ENCODE measurements at places on chromosomes 13 and 19. TPM values are rescaled to one million over a fixed set of nuclear protein-coding genes. Genes with fewer than 3 reads are reported as not detected.

ZNF581 gene
- total RNA-seq: 10.7 TPM

- no peaks in the 10 kb centered on the region for H3K36me3 ChIP-seq
- no peak overlapping the region for H3K27ac ChIP-seq
- H3K27me3 ChIP-seq: no peaks in the 10 kb centered on the region
- no peak for DNase-seq
- peaks cover 4% of the 10 kb centered on the region for H3K4me1 ChIP-seq
Measured at GRCh38 chr13:77013853-77014542, 13.0 kb downstream of the FBXL3 start.

GRCh38 chr19:19530423-19530804 is 1.7 kb downstream of the YJEFN3 start:
- no peaks in the 10 kb centered on the region for H3K4me1 ChIP-seq
- no peak for DNase-seq
- H3K27ac ChIP-seq: no peak overlapping the region

ZNF776 gene
- total RNA-seq: 8.5 TPM

GRCh38 chr13:96119921-96120320 is 30.0 kb downstream of the HS6ST3 start:
- no peaks in the 10 kb centered on the region for H3K36me3 ChIP-seq
- no peak for DNase-seq
- H3K4me1 ChIP-seq: no peaks in the 10 kb centered on the region
- no peak overlapping the region for H3K27ac ChIP-seq
- H3K4me3 ChIP-seq: no peak overlapping the region

COX7A1 gene
- 20.8 TPM for total RNA-seq

TMIGD2 gene
- not detected for total RNA-seq

DNA sequence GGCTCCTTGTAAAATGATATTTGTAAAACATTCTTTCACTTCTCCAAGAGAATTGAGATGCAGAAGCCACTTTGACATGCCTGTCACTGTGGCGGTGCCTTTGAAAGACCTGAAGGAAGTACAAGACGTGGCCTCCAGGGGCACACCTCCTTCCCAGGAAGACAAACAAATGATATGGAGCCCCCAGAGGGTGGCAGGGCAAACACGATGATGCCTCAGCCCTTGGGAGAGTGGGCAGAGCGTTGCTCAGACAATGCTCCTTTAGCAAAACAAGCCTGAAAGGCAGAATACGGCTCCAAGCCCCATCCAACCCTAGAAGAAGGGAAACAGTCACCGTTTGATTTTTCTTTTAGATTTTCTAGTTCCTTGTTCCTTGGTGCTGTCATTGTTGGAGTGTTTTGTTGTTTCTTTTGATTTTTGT is 9.2 kb upstream of the ATP12A start:
- H3K4me3 ChIP-seq: peak overlapping the region; percentile 46
- peak overlapping the region; percentile 27 for H3K27ac ChIP-seq
- no peak for DNase-seq
- no peaks in the 10 kb centered on the region for H3K27me3 ChIP-seq

CCDC70 gene
- not detected for total RNA-seq

DNA sequence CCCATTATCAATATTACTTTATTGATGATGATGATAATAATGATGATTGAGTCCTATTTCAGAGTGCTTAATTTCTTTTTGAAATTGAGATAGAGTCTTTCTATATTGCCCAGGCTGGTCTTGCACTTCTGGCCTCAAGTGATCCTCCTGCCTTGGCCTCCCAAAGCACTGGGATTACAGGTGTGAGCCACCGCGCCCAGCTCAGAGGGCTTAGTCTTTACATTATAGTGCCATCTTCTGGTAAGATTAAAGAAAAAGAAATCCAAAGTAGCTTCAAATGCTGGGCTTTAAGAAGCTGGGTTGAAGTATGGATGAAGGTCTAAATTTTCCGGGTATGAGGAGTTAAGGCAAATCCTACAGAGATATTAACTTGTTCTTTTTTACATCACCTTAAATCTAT is 3.4 kb upstream of the ZNF333 start:
- H3K4me1 ChIP-seq: no peaks in the 10 kb centered on the region
- no peaks in the 10 kb centered on the region for H3K27me3 ChIP-seq
- no peak overlapping the region for H3K4me3 ChIP-seq
- no peak overlapping the region for H3K27ac ChIP-seq
- no peak for DNase-seq

PINLYP gene
- total RNA-seq: 6.9 TPM

PEG3 gene
- 17.0 TPM for total RNA-seq

DNA sequence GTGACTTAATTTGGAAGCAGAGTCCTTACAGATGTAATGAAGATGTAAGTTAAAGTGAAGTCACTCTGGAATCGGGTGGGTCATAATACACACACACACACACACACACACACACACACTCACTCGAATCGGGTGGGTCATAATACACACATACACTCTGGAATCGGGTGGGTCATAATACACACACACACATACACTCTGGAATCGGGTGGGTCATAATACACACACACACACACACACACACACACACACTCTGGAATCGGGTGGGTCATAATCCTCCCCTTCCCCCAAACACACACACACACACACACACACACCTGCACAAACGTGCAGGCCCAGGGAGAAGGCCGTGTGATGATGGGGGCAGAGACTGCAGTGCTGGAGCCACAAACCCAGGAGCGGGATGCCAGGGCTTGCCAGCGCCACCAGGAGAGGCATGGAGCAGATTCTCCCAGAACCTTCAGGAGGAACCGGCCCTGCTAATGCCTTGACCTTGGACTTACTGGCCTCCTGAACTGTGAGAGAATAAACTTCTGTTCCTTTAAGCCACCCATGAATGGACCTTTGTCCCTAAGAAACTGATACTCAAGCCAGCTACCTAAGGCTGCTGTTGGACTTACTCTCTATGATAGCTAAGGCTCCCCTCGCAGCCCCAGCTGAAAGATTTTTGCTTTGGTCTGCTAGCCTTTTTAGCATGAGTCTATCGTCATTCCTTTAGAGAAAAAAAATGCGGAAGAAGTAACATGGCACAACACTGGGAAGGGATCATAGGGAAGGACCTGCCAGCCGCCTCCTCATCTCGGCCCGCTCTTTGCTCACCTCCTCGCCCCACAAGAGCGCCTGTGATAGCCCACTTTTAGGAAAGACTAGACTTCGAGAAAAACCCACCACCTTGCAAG is 136.2 kb upstream of the RNF113B start:
- no peaks in the 10 kb centered on the region for H3K4me1 ChIP-seq
- no peak for DNase-seq
- no peaks in the 10 kb centered on the region for H3K27me3 ChIP-seq
- no peak overlapping the region for H3K4me3 ChIP-seq
- H3K27ac ChIP-seq: no peak overlapping the region

GRCh38 chr13:71028884-71029283 is 838.1 kb downstream of the DACH1 start:
- no peaks in the 10 kb centered on the region for H3K36me3 ChIP-seq
- no peak for DNase-seq
- no peak overlapping the region for H3K27ac ChIP-seq
- no peaks in the 10 kb centered on the region for H3K4me1 ChIP-seq

DNA sequence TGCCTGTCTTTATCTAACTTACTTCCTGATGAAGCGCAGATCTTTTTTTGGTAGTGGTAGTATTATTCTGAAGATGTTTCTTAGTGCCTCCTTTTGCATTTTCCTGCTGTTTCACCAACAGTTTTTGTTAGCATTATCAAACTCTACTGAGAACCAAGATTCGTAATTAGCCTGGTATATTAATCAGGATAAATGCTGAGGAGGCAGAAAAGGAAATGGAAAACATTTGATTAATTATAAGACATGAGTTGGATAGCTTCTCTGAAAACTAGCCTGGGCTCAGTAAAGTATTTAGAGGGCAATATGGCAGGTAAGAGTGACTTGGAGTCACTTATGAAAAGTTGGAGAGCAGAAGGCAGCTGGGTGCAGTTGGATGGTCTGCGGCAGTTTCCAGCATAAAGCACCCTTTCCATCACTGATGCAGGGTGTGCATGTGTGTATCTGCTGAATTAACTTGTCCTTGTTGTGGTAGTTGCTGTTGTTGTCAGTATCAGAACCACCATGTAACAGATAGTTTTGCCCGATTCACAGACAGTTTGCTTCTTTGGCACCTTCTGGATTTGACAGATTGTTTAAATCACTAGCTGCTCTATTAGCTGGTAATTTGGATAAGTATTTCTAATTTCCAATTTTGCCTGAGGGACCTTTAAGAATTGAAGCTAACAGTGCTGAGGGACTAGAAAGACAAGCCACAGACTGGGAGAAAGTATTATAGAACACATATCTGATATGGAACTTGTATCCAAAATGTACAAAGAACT is 6.9 kb upstream of the TNFRSF19 start:
- H3K36me3 ChIP-seq: no peaks in the 10 kb centered on the region
- H3K27me3 ChIP-seq: no peaks in the 10 kb centered on the region
- DNase-seq: no peak
- no peak overlapping the region for H3K4me3 ChIP-seq

SIGLEC9 gene
- 3.4 TPM for total RNA-seq

DNA sequence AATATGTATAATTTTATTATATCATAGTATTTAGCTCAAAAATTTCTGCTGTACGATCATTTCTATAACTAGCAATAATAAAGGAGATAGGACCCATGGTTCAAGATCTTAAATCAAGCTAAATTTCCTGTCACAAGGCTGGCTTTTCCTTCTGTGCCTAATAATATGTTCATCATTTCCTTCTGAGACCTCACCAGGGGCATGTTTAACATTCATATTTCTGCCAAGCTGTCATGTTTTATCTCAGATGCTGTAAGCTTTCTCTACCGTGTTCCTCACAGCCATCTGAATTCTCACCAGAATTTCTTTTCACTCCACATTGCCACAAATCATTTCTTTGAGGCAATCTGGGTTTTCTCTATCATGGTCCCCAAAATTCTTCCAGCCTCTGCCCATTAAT is 482.3 kb upstream of the SGCG start:
- no peak for DNase-seq
- H3K27ac ChIP-seq: no peak overlapping the region
- H3K4me3 ChIP-seq: no peak overlapping the region
- H3K4me1 ChIP-seq: no peaks in the 10 kb centered on the region

CYP4F2 gene
- total RNA-seq: under 0.01 TPM

GRCh38 chr19:38370299-38370698 is 4.1 kb upstream of the PSMD8 start:
- H3K27ac ChIP-seq: no peak overlapping the region
- no peak overlapping the region for H3K4me3 ChIP-seq
- DNase-seq: no peak
- no peaks in the 10 kb centered on the region for H3K36me3 ChIP-seq
- no peaks in the 10 kb centered on the region for H3K27me3 ChIP-seq

DNA sequence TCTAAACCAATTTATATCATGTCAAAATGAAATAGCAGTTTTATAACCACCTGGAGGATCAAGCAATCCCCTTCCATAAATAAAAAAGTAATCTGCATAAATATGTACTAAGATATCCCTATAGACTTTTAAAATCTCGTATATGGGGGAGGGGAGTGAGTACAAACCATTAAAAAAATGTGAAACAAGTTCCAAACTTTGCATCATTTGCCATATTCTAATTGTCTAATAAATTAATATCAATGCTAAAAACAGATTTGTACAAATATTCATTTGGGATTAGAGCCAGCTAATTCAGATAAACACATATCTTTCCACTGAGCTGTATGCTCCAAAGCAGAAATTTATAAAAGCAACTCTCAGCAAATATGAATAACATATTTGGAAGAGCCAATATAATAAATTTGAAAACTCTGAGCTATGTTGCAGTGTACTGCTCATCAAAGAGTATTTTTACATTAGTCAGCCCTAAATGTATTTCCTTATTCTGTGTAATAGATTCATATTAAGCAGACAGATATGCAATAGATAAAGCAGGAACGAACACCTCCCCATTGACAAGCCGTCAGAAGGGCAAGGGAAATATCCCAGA is 970.2 kb downstream of the EFNB2 start:
- no peak overlapping the region for H3K27ac ChIP-seq
- DNase-seq: no peak

GRCh38 chr13:46278474-46278873 is 66.7 kb downstream of the LRRC63 start:
- no peak overlapping the region for H3K4me3 ChIP-seq
- no peak for DNase-seq
- no peaks in the 10 kb centered on the region for H3K4me1 ChIP-seq
- no peaks in the 10 kb centered on the region for H3K27me3 ChIP-seq

DNA sequence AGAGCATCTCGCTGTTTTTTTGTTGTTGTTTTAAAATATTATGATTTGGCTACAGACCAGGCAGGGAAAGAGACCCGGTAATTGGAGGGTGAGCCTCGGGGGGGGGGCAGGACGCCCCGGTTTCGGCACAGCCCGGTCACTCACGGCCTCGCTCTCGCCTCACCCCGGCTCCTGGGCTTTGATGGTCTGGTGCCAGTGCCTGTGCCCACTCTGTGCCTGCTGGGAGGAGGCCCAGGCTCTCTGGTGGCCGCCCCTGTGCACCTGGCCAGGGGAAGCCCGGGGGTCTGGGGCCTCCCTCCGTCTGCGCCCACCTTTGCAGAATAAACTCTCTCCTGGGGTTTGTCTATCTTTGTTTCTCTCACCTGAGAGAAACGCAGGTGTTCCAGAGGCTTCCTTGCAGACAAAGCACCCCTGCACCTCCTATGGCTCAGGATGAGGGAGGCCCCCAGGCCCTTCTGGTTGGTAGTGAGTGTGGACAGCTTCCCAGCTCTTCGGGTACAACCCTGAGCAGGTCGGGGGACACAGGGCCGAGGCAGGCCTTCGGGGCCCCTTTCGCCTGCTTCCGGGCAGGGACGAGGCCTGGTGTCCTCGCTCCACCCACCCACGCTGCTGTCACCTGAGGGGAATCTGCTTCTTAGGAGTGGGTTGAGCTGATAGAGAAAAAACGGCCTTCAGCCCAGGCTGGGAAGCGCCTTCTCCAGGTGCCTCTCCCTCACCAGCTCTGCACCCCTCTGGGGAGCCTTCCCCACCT is 183.3 kb downstream of the KDM4B start:
- no peak overlapping the region for H3K4me3 ChIP-seq
- no peak for DNase-seq
- H3K36me3 ChIP-seq: peaks cover 6% of the 10 kb centered on the region

GRCh38 chr13:77836423-77836822 is 82.2 kb downstream of the EDNRB start:
- H3K4me1 ChIP-seq: no peaks in the 10 kb centered on the region
- no peak overlapping the region for H3K4me3 ChIP-seq
- DNase-seq: no peak
- no peaks in the 10 kb centered on the region for H3K27me3 ChIP-seq
- H3K36me3 ChIP-seq: no peaks in the 10 kb centered on the region

GRCh38 chr13:48590141-48590901 is 57.4 kb upstream of the RCBTB2 start:
- no peak for DNase-seq
- no peak overlapping the region for H3K27ac ChIP-seq
- H3K36me3 ChIP-seq: no peaks in the 10 kb centered on the region
- no peak overlapping the region for H3K4me3 ChIP-seq
- H3K4me1 ChIP-seq: peaks cover 6% of the 10 kb centered on the region
- no peaks in the 10 kb centered on the region for H3K27me3 ChIP-seq

- H3K36me3 ChIP-seq: no peaks in the 10 kb centered on the region
- H3K27ac ChIP-seq: no peak overlapping the region
- peaks cover 3% of the 10 kb centered on the region for H3K4me1 ChIP-seq
- H3K27me3 ChIP-seq: peaks cover 17% of the 10 kb centered on the region
- DNase-seq: no peak
Measured at GRCh38 chr13:24683838-24684599, 3.8 kb downstream of the ATP12A start.

NEK5 gene
- total RNA-seq: 0.98 TPM

NPHS1 gene
- 0.15 TPM for total RNA-seq

Data from breast epithelium (tissue), 4 donors.